ENCODE measurements at places on chromosomes 3 and 15.

DNA sequence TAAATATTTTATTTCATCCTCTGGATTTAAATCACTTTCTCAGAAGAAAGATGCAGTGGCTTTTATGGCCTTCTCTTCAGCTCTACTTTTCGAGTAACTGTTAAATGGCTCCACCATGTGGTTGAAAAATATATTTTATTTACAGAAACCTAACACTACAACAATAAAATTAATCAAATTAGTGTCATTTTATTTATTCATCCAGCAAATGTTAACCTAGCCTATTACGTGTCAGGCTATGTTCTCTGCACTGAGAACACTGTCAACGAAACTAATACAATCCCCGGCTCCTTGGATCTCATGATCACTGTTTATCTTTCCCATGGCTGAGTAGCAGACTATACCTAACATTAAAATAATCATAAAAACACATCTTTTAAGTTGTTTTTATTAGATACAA is 148.0 kb upstream of the OSTN start:
- peak; percentile 68 for DNase-seq

DNA sequence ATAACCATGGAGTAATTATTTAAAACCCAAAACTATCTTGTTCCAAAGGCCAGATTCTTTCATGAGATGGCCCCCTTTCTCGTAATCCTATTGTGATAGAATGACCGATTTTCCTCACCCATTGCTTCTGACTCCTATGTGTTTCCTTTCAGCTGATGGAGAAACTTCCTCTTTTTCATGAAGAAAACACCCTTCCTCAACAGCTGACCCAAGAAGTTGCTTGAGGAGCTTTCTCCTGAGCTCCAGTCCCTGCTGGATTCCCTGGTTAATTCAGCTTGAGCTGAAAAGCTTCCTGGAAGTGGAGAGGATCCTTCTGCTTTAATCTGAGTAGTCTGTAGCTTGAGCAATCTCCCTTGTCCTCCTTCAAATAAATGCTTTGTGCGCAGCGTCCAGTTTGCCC is 75.0 kb downstream of the BFSP2 start:
- DNase-seq: peak; percentile 45

- no peak for DNase-seq
Observed at GRCh38 chr3:14317057-14317553, 85.3 kb upstream of the SLC6A6 start.

- no peak for DNase-seq
Observed at GRCh38 chr3:74465715-74466410, 148.6 kb downstream of the CNTN3 start.

- peak; percentile 63 for DNase-seq
Observed at GRCh38 chr3:46923559-46924350, 46.2 kb downstream of the PTH1R start.

GRCh38 chr3:97736928-97737327 is 27.6 kb upstream of the ARL6 start:
- DNase-seq: no peak

DNA sequence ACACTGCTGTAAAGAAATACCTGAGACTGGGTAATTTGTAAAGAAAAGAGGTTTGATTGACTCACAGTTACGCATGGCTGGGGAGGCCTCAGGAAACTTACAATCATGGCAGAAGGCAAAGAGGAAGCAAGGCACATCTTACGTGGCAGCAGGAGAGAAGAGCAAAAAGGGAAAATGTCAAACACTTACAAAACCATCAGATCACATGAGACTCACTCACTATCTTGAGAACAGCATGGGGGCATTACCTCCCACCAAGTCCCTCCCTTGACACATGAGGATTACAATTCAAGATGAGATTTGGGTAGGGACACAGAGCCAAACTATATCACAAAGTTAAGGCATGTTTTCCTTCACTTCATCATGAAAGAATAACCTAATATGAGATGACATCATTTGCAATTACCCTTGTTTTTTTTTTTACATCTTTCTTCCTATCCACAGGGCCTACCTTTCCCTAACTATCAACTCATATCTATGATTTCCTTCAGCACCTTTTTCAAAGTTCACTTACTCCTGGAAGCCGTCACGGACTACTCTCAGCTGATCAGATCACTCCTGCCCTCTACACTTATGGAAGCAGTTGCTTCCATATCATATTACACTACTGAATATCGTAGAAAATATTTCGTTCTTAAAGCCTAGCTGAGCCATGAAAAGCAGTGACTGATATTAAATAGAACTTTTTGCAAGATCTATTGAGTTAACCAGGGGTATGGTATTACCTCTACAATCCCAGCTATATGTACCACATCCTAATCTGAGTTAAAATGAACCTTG is 25.5 kb upstream of the ATP8B4 start:
- DNase-seq: no peak

- no peak for DNase-seq
Observed at GRCh38 chr3:38125305-38126120, 11.4 kb downstream of the ACAA1 start.

- DNase-seq: peak; percentile 68
Observed at GRCh38 chr3:46228260-46229242, 13.7 kb upstream of the CCR3 start.

Data from Kasumi-1 (cell line).